Esophagus squamous epithelium (tissue), 5 donors: ENCODE measurements at places on chromosomes 5 and 9.

DNA sequence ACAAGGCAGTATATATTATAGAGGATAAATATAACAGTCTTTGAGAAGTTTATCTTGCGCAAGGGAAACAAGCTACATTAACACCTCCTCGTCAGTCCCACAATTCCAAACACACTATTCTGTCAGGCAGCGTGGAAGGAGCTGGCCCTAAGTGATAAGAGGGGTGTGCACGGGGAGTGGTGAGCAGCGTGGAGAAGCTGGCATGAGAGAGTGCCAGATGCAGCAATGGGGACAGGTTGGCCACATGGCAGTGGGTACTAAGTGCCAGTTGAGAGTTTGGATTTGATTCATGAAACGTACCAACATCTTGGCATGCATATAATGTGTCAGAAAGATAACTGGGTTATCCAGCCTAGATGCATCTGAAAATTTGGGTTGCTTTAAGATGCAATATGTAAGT, 460.2 kb downstream of the ICE1 start:
- no peak for DNase-seq

- DNase-seq, result no peak
Measured at GRCh38 chr5:130280528-130281217, 376.4 kb downstream of the CHSY3 start.

- no peak for DNase-seq
Measured at GRCh38 chr9:133742849-133743444, 4.8 kb upstream of the SARDH start.

- no peak for DNase-seq
Measured at GRCh38 chr5:159725475-159725874, 190.8 kb upstream of the ADRA1B start.

DNA sequence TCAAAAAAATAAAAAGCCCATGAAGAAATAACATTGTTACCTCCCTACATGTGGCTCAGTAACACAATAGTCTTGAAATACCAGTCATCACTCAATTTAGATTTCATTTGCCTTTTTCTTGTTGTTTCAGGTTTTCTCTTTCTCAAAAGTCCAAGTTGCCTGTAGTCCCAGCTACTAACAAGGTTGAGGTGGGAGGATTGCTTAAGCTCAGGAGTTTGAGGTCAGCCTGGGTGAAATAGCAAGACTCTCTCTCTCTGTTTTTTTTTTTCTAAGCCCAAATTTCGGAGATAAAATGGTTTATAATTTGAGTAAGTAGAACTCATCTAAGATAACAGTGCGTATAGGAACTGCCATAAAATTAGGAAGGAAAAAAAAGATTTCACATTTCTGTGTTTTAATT, 17.5 kb upstream of the NDUFS4 start:
- DNase-seq, result no peak

GRCh38 chr5:106185661-106186081, 1485.1 kb downstream of the EFNA5 start:
- DNase-seq, result no peak

- no peak for DNase-seq
Measured at GRCh38 chr9:20286154-20286700, 336.1 kb downstream of the MLLT3 start.

- DNase-seq, result no peak
Measured at GRCh38 chr9:90870621-90871326, 69.2 kb downstream of the SYK start.

- DNase-seq, result no peak
Measured at GRCh38 chr9:83449166-83449565, 89.0 kb downstream of the FRMD3 start.

GRCh38 chr9:123365881-123366528, 10.0 kb downstream of the CRB2 start:
- no peak for DNase-seq

DNA sequence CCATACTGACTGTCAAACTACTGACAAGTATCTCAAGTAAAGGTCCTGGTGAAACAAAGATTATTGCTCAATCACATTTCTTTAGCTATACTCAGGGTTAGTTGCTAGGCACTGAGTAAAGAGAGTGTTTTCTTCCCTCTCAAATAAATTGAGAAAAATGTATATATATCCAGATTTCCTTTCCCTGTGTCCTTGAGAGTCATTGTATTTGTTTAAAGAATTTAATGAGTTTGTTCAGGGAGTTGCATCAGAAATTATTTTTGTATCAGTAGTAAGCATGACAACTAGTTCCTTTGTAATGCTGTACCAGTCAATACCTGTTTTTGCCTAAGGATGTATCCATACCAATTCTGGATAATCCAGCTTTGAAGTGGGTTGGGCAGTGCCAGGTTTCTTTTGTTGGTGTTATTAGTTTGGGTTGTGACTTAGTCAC, 3.2 kb upstream of the ANKHD1 start:
- DNase-seq, result no peak

- no peak for DNase-seq
Measured at GRCh38 chr5:125835293-125836172, 587.7 kb upstream of the GRAMD2B start.

- DNase-seq, result no peak
Measured at GRCh38 chr5:141420855-141421488, at the start of gene PCDHGA11. PCDHGA11 (plus strand) TSS chr5:141421051; CDS start chr5:141421228, 177 bp downstream.

DNA sequence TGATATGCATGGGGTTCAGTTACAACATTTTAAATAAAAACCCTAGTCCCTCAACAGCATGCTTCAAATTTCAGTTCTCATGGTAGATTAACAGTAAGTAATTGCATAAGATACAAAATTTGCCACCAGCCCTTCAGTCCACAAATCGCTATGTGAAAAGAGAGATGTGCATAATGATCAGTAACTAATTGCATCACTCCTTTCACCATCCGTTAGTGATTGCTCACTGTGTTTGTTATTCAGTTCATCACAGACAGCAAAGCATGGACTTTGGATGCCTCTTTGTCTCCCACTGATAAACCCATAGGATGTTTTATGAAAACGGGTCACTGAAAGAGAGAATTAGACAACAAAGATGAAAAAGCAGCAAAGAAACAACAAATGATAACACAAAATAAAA, 103.2 kb downstream of the MCTP1 start:
- no peak for DNase-seq

DNA sequence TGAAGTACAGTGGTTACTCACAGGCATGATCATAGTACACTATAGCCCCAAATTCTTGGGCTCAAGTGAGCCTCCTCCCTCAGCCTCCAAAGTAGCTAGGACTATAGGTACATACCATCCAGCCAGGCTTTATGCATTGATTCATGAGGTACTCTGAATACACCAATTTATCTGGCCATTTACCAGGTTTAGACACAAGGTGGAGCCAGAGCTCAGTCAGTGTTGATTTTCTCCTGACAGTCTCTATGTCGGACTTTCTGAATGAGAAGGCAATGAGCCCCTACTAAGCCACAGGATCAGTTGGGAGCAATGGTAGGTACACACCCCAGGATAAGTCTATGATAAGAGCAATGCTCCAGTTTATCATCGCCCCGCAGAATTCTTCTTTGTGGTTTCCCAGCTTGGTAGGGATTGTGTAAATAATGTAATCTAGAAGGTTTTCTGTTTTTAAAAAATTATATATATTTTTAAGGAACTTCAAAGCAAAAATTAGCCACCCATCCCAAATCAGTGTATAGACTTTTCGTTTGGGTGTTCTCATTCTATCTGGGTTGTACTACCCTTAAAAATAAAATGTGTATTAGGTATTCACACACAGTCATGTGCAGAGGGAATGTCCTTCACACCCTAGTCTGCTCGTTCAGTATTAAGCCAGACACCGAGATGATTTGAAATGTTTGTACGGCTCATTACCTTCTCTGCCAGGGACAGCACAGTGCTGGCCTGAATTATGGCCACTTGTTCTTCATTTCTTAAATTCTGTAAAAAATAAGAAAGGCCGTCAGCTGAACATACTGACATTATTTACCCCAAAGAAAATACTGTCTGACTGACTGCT, 118.4 kb upstream of the DPYSL3 start:
- DNase-seq, result no peak

- no peak for DNase-seq
Measured at GRCh38 chr5:127019928-127020327, 10.4 kb downstream of the MARCHF3 start.

- no peak for DNase-seq
Measured at GRCh38 chr5:54792611-54793404, 192.6 kb downstream of the ESM1 start.

DNA sequence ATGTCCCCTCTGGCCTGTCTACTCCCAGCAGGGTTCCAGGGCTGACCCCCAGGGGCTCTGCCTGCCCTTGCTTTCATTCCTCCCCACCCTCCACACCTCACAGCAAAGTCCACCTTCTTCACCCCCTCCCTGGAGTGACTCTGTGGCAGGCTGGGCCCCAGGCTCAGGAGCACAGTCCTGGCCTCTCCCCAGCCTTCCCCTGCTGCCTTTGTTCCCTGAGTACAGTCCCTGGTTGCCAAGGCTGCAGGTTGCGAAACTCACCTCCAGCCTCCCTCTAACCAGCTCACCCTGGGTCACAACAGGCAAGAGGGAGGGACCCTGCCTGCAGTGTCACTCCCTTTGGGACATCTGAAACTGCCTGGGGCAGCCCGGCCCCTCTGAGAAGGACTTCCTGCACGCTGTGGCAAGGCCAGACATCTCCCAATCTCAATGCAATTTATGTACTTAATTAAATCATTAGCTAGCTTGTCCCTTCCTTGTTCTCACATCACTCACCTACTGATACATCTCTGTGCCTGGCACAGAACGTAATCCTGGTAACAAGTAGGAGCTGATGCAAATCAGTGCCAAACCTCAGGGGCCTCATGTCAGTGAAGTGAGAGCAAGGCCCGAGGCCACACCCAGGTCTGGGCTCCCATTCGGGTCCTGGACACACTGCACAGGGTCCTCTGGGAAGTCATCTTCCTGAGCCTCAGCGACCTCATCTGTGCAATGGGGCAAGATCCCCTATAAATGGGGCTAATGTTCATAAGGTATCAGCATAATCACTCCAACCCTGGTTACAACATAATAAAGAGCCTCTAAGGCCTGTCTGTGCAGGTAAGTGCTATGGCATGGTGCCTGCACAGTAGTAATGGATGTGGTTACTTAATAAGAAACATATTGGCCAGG, 27.3 kb upstream of the TRIM14 start:
- no peak for DNase-seq

- no peak for DNase-seq
Measured at GRCh38 chr5:14906628-14907027, 35.0 kb upstream of the ANKH start.

DNA sequence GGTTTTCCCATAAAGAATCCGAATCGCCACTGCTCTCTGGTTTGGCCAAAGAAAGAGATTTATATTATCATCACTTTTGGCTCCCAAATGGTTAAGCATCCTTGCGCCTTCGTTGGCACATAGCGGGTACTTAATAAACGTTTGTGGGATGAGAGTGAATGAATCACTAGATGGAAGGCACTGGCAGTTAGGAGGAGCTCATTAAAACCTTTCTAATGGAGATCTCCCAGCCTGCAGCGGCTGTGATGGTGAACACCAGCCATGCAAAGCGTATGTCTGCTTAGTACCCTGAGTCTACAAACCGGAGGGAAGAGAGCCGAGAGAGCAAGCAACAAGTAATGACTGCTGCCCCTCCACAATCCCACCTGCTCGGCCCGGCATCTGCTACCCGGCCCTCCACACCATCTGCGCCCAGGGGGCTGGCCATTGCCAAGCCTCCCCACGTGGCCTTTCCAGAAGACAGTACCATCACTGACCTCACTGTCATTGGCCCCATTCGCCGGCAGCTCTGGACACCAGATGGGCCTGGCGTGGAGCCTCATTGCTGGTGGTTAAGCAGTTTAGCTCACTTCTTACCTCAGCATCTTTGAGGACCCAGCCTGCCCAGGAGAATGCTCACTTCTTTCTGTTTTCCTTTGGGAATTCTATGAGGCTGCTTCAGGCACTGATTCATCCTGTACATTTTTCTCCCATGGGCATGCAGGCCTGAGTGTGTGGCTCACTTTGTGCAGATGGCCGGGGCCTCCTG, 39.3 kb upstream of the ANKRD33B start:
- DNase-seq, result no peak

DNA sequence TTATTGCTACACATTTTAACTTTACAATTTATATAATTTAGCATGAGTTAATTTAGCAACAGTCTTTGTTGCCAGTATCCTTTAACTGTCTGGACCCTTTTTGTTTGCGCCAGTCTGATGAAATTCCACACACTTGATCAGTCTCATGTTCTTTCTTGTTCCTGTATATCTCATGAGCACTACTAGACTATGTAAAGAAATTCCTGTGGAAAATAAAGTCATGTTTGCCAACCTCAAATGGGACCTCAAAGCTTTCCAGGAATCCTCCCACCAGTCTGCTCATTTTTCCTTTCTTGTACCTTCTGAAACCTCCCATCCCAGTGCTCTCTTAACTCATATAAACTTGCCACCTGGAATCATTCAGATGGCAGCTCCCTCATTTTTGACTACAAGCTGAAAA, 8.0 kb downstream of the DMXL1 start:
- DNase-seq, result no peak

DNA sequence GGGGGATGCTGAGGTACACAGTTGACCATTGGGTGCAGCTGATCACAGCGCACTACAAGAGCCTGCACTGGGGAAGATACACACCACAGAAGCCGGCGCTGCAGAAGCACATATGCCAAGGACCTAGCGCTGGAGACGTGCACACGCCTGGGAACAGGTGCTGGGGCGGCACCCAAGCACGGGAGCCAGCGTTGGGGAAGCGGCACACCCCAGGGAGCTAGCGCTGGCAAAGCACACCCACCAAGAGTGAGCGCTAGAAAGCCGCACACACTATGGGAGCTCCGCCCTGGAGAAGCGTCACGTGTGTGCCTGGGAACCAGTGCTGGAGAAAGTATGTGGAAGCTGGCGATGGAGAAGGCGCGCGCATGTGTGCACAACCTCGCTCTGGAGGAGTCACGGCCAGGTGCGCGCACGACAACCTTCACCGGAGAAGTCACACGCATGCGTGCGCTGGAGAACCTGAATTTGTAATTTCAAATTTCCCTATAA, 4.5 kb downstream of the FANCC start:
- DNase-seq, result no peak

- DNase-seq, result no peak
Measured at GRCh38 chr5:65721050-65721719, 724 bp downstream of the SGTB start.

GRCh38 chr5:134555890-134556311, 30.4 kb downstream of the JADE2 start:
- DNase-seq, result no peak

DNA sequence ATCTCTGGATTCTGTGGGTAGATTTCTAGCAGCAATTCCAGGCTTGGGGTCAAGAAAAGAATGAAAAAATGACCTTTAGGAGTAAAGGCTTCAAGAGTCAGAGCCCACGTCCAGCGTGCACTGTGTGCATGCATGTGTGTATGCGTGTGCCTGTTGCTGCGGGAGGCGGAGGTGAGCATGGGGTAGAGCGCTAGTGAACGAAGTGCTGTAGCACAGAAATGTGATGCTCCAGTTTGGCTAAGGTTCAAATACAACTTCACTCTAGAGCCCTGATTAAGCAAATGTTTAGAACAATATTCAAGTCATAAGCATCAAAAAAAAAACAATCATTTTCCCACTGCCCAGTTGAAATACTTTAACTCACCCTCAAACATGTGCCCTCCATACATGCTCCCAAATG, 403.9 kb downstream of the ZNF608 start:
- no peak for DNase-seq

DNA sequence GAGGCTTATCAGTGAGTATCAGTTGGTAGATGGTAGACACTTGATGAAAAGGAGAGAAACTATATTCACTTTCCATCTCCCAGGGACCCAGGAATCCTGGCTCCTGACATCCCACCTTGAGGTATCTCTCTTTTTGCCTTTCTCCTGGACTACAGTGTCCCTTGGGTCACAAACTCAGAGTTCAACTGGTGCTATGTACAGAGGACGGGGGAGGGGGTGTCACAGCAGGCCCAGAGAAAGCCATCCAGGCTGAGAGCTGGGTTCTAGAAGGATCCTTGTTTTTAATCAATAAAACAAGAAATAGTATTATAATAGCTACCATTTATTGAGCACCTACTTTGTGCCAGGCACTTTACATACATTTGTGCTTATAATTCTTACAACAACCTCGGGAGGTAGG, 10.3 kb downstream of the MYORG start:
- no peak for DNase-seq
